SK-N-SH treated with all-trans-retinoic acid at 6 μM for 48 hours (cell line): ENCODE measurements at places on chromosomes 1 and 21.
A peak's percentile ranks its signal among the peaks of the same experiment; 100 is the strongest.

GRCh38 chr1:70247768-70248167 lies 26.6 kb downstream of the SRSF11 start:
- peak; percentile 17; the same call in 1 of the 3 replicates for ATAC-seq

GRCh38 chr1:201637282-201638079 lies 98.6 kb downstream of the NAV1 start:
- peak; percentile 5; the same call in 1 of the 3 replicates for ATAC-seq

- no peak for ATAC-seq
Observed at GRCh38 chr1:175757381-175758015, 14.1 kb upstream of the TNR start.

- no peak for ATAC-seq
Observed at GRCh38 chr1:30571380-30571779, 152.0 kb downstream of the MATN1 start.

- ATAC-seq = no peak
Observed at GRCh38 chr1:37288900-37289299, 185.5 kb upstream of the ZC3H12A start.

DNA sequence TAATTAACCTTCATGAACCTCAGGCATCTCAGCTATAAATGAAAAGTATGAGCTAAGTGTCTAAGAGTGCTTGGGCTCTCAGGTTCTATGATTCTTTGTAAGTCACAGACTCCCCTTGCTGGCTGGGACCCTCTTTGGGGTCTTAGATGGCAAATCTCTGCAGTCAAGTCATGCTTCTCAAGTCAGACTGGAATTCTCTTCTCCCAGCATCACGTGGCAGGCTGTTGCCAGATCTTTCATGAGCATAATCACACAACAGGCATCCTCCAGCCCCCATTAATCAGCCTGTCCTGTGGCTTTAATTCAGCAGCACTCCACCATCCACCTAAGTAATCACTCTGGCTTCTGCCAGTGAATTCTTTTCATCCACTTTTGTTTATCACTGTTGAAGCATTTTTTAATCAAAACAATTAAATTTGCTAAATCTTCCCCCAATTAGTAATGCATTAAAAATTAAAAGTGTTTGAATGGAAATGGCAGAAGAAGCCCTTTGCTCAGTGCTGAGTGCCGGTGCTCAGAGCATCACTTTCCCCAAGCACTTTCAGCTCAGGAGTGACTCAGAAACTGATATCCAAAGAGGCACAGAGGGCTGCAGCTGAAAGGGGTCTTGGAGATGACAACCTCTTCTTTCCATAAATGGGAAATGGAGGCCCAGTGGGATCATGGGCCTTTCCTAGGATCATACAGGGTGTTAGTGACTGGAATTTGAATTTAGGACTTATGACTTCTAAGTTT lies 50.2 kb downstream of the C8A start:
- ATAC-seq = no peak

DNA sequence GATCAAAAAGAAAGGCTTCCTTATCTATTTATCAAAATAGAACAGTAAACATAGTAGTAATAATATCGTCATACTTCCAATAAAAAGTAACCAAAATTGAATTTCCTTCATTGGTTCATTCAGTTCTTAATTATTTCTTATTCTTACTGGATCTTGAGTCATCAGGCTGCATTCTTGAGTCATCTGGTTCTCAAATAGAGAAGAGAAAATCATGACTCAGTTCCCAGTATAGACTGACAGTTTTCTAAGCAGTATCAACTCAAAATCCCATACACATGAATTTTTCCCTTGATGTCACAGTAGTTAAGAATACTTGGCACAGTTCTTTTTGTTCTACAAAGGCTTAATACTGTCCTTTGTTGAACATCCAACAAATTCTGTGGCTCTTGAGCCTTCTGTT lies 626.9 kb upstream of the ADGRL4 start:
- ATAC-seq = peak; percentile 83

DNA sequence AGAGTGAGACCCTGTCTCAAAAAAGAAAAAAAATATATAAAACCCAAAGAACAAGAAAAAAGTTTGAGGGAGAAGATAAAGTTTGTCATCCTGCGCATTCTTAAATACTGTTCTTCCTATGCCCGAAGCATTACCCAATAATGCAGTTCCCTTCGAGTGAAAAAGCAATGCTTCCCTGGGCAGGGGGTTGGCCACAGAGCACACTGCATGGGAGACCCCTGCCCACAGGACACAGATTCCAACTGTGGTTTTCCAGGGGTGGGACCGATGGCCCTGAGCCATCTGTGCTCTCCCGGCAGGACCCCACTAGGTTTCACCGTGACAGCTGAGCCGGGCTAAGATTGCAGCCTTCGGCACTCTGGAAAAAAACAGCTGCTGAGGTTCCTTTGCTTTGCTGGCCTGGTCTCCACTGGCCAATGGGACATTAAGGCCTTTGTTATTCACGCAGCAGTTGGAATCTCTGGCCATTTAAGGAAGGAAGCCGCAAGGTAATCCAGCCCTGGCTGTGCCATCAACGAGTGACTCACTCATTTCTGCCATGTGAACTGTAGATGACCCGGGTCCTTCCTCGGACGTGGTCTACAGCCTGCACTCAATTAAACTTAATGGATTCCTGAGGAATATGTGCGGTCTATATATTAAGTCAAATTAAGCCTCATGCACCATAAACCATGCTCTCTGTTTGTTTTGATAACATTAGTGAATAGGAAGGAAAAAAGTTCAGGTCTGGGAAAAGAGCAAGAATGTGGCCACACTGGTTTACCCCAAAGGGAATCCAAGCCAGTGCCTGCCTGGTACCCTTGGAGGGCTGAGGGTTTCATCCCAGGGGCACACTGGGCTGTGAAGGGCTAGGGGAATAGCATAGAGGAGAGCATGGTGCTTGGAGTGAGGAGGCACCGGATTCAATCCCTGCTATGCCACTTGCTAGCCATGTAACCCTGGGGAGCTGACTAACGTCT lies 163.2 kb downstream of the ZBTB18 start:
- peak; percentile 97 for ATAC-seq

- ATAC-seq = no peak
Observed at GRCh38 chr1:211082824-211083223, 51.1 kb downstream of the KCNH1 start.

- ATAC-seq = no peak
Observed at GRCh38 chr1:213273546-213273945, 222.5 kb downstream of the RPS6KC1 start.

DNA sequence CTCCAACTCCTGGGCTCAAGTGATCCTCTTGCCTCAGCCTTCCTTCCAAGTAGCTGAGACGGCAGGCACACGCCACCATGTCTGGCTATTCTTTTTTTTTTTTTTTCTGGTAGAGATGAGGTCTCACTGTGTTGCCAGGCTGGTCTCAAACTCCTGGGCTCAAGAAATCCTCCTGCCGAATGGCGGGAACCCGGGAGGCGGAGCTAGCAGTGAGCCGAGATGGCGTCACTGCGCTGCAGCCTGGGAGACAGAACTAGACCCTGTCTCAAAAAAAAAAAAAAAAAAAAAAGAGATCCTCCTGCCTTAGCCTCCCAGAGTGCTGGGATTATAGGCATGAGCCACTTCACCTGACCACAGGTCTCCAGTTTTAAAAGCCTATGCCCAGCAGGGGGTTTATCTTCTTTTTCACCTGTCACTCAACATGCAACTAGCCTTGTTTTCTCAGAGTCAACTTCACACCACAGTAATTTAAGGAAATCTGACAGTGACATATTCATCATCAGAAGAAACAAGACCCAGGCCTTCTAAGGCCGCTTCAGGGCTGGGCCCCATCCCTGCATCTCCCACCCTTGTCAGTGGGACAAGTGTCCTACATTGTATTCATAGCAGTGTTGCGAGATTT lies 38.3 kb upstream of the GALNT2 start:
- no peak for ATAC-seq

DNA sequence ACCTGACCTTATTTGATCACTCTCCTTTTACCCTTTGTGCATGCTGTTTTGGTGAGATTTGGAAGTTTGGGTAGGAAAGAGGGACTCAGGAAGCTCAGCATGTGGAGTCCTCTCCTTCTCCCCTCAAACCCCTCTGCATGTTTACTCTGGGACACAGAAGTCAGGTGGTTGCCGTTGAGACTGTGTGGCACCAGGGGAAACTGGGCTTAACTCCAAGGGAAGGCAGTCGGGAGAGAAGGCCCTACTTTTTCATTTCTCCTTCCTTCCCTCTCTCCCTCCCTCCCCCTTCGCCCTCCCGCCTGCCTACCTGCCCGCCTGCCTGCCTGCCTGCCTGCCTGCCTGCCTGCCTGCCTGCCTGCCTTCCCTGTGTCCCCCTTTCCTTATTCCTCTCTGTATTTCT lies 34.8 kb upstream of the TTC22 start:
- no peak for ATAC-seq

DNA sequence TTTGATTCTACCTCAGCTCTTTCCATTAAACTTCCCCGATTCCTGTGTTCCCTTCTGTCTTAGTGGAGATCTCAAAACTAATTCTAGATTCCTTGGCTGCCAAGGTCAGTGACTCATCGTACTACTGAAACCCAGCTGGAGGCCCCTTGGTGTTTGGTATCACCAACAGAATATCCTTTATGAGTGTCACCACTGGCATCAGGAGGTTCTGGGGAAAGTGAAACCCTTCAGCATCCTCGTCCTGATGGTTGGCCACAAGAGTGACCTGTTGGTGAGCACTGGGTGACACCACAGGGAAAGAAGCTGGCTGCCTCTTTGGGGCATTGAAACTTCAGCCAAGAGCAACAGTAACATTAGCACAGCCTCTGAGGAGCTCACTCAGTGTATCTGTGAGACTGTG lies 9.6 kb downstream of the RAB42 start:
- peak; percentile 90 for ATAC-seq

DNA sequence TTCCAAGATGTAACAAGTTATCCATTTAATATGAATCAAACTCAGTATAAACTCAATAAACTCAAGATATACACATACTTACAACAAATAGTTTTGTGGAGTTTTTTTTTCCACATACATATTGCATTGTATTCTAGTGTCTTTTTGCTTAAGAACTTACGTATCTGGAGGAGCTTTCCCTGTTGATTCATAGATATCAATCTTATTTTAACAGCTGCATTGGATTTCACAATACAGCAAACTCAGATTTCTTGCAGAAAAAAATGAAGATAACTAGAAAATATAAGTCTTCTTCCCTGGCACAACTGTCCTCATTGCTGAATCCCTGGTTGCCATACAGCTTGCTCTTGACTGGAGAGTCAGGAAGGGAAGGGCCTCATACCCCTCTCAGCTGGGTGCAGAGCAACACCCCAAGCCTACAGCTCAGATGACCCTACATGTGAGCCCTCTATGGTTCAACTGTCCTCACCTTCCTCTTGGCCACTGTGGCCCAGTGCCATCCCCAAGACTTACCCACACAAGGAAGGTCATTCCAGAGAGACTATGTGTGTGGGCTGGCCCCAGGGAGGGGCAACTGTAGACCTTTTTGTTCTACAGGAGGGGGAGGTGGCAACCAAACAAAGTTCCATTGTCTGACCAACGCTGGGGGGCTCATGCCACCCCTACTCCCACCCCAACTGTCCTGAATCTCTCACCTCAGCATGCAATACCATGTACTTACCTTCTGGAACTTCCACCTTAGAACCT lies 1.7 kb downstream of the MPZ start:
- no peak for ATAC-seq

DNA sequence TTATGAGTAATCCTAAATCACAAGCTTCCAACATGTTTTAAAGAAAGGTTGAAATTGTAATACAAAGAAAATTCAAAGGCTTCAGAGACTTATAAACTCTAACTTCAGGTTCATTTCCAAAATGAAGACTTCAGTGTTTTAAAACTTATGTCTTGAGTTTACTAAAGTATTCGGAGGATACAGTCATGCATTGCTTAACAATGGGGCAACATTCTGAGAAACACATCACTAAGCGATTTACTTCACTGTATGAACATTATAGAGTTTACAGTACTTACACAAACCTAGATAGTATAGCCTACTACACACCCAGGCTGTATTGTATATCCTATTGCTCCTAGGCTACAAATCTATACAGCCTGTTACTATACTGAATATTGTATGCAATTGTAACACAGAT lies 38.3 kb downstream of the CEP170 start:
- no peak for ATAC-seq

DNA sequence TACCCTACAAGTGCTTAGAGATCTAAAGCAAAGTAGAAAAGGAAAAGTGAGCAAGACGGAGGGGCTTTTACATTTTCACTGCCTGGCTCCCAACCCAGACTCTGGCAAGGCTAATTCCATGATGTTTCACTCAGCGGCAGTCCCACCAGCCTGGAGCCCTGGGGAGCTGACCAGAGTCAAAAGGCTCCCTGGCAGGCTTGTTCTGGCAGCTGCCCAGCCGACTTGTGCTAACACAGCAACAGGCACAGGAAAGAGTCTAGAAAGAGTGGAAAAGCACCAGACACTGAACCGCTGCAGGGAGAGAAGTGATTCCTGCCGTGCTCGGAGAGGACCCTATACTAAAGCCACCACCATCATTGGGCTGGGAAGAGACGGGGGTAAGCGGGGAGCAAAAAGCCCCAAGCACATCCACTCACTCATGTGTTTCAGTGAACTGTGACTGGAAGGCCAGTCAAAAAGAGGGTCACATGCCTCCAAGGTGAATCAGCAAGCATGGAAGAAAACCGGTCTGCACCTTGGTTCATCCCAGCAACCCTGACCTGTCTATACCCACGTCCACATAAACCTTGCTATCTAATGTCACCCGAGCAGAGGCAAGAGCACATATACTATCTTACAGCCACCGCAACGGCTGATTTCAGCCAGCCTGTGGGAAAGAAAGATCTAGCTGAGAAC lies 8.0 kb downstream of the SMIM12 start:
- no peak for ATAC-seq

GRCh38 chr1:43460988-43461693 lies 7.4 kb upstream of the HYI start:
- no peak for ATAC-seq

DNA sequence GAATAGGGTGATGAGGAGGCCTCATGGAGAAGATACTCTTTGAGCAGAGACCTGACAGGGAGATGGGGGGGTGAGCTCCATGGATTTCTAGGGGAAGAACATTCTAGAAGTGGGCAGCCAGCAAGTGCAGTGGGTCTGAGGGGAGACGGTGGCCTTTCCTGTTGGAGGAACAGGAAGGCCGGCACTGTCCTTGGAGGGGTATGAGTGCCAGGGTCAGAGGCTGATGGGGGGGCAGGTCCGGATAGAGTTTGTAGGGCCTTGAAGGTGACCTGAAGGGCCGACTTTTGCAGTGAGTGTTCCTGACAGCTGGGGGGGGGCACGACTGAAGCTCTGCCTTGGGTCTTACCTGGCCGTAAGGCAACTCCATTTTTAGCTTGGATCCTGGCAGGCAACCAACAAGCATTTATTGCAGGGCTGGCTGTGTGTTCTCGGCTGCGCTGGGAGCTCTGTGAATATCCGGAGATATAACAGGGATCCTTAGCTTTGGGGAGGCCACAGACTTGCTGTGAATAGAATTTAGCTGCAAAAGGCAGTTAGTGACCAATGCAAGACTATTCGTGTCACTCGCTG lies 130.6 kb downstream of the MRPS6 start:
- ATAC-seq = no peak

DNA sequence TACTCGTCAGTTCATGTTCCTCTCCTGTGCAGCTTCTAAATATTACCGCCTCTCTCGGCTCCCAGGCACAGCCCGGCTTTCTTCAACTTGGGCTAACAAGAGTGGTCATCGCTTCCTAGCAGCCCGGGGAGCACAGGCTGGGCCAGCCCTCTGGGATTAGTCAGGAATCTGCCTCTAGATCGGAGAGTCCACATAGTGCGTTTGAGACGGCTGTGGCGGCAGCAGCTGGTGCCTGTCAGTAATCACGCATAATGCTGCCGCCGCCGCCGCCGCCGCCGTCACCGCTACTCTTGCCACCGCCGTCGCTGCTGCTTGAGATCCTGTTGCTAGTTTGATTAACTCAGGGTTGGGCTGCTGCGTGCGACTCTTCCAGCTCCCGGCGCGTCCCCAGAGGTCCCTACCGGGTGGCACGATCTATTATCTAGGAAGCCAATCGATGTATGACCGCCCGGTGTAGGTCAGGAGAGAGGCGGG lies at the start of gene RXRG:
Gene RXRG (minus strand): TSS at position 230 of the 474 bp plus-strand sequence. CDS start 233 bp downstream, outside the sequence.
- peak; percentile 80 for ATAC-seq

GRCh38 chr1:164630626-164631396 lies 71.8 kb downstream of the PBX1 start:
- ATAC-seq = no peak
